Cortex of kidney (tissue), 1 donor: ENCODE measurements at places on chromosomes 1 and 21.

DNA sequence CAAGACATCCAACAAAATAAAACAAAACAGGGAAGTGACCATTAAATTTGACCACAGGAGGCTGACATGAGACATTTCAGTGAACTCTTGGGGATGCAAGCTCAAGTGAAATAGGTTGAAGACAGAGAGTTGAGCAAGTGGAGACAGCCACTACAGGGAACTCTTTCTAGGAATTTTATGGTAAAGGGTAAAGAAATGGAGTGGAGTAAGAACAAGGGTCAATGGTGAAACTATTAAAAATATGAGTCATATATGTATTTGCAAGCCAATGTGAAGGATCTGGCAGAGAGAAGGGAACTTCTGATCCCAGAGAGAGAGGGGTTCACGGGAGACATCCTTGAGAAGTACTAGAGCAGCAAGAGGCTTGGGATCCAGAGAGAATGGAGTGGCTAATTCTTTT, 9.1 kb upstream of the TRABD2B start:
- no peak for DNase-seq

GRCh38 chr1:84603941-84604830, 29.9 kb upstream of the CTBS start:
- no peak for DNase-seq

DNA sequence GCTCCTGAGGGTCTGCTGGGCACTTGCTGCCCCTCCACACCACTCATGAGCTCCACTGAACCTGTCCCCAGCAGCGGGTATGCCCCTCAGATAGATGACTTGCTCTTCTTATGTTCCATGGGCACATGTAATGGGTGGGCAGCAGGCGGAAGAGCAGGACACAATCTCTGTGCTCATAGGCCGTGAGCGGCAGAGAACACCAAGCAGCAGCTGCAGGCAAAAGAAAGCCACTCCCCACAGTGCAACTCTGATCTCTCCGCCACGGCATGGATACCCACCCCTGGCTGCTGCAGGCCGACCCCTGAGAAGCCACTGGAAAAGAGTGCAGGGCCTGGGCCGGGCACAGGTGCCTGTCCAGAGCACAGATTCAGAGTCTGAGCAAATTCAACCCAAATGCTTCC, 135.2 kb upstream of the RUNX3 start:
- DNase-seq, result no peak

GRCh38 chr1:166084613-166085012, 82.2 kb downstream of the FAM78B start:
- no peak for DNase-seq

- no peak for DNase-seq
Observed at GRCh38 chr1:46424730-46425129, 30.6 kb downstream of the FAAH start.

- DNase-seq, result no peak
Observed at GRCh38 chr1:65341381-65341780, 32.0 kb downstream of the DNAJC6 start.

GRCh38 chr1:154844297-154844681, 25.8 kb downstream of the KCNN3 start:
- DNase-seq, result no peak

DNA sequence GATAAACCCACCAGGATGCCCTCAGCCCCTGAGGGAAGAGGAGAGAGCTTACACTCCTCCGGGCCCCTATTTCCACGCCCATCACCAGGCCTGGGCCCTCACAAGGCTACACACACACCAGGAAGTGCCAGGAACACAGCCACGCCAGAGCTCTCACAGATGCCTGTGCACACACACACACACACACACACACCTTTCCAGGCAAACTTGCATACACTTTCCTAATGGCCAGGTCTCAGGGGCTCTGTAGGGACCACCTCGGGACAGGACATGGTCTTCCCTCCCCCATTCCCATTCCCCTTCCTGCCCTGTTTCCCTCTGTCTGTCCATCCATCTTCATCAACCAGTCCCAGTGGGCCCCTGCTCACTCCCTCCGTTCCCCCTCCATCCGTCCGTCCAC, 9.7 kb upstream of the EPHA2 start:
- no peak for DNase-seq

GRCh38 chr1:160130486-160130885, 14.9 kb downstream of the ATP1A2 start:
- DNase-seq, result no peak

- no peak for DNase-seq
Observed at GRCh38 chr1:56410405-56410804, 169.0 kb downstream of the PLPP3 start.
